A549 treated with DMSO at 1 μM for 4 hours (cell line): ENCODE measurements at places on chromosomes 2 and 18. TPM values are rescaled to one million over a fixed set of nuclear protein-coding genes. Genes with fewer than 3 reads are reported as not detected.

The MYCN gene
- total RNA-seq: not detected in 5 replicates

The HOXD13 gene
- 0.22 to 0.32 TPM (median 0.24 TPM) in 5 replicates for total RNA-seq

The MLPH gene
- 180 to 294 TPM (median 277 TPM) in 5 replicates for total RNA-seq

The MAP2 gene
- total RNA-seq: 0.28 to 0.72 TPM (median 0.50 TPM) in 5 replicates

The LBX2 gene
- 3.5 to 4.6 TPM (median 4.1 TPM) in 5 replicates for total RNA-seq

The SIX3 gene
- 0.17 to 0.45 TPM (median 0.34 TPM) in 5 replicates for total RNA-seq

The GREB1L gene
- total RNA-seq: 1.7 to 3.9 TPM (median 2.2 TPM) in 5 replicates

The LYG2 gene
- not detected in 5 replicates for total RNA-seq

The COL4A4 gene
- total RNA-seq: 0.89 to 2.7 TPM (median 1.9 TPM) in 5 replicates

The FAM237A gene
- total RNA-seq: not detected in 5 replicates

The SOCS6 gene
- 25.9 to 37.4 TPM (median 32.4 TPM) in 5 replicates for total RNA-seq

The ADD2 gene
- 23.1 to 29.2 TPM (median 25.3 TPM) in 5 replicates for total RNA-seq

The SERPINB11 gene
- 0.07 to 0.08 TPM in 2 of 5 replicates, not detected in the others for total RNA-seq
